Bronchus fibroblast of lung (primary cell): ENCODE measurements at places on chromosomes 1 and 21. TPM values are rescaled to one million over a fixed set of nuclear protein-coding genes. Genes with fewer than 3 reads are reported as not detected.

The CD52 gene
- not detected in 2 replicates for total RNA-seq

The AMPD1 gene
- not detected in 2 replicates for total RNA-seq

The NTMT2 gene
- not detected in 2 replicates for total RNA-seq

The NPR1 gene
- total RNA-seq = under 0.01 and 0.15 TPM in 2 replicates

The LCE1E gene
- not detected in 2 replicates for total RNA-seq

The IL20 gene
- total RNA-seq = not detected in 2 replicates

The ACP6 gene
- 9.4 and 10.9 TPM in 2 replicates for total RNA-seq

The RAB7B gene
- total RNA-seq = 3.2 and 3.4 TPM in 2 replicates

The KIF14 gene
- total RNA-seq = 10.0 and 11.6 TPM in 2 replicates

The DMBX1 gene
- not detected in 2 replicates for total RNA-seq

The KCNJ9 gene
- not detected in 2 replicates for total RNA-seq

The PLA2G2A gene
- not detected in 2 replicates for total RNA-seq

The C1orf52 gene
- 15.5 and 17.7 TPM in 2 replicates for total RNA-seq

The ANKRD65 gene
- total RNA-seq = 0.45 and 0.50 TPM in 2 replicates

The MPZ gene
- 1.2 and 1.3 TPM in 2 replicates for total RNA-seq

The S100A9 gene
- not detected in 2 replicates for total RNA-seq

The OR2L8 gene
- not detected in 2 replicates for total RNA-seq

The RPS8 gene
- 2,415 and 2,726 TPM in 2 replicates for total RNA-seq

The RASAL2 gene
- total RNA-seq = 6.9 and 7.4 TPM in 2 replicates

The KRTAP11-1 gene
- not detected in 2 replicates for total RNA-seq

The CHI3L2 gene
- 1.5 TPM in 1 of 2 replicates, not detected in the other for total RNA-seq
